ENCODE measurements at places on chromosomes 5 and 9. TPM values are rescaled to one million over a fixed set of nuclear protein-coding genes. Genes with fewer than 3 reads are reported as not detected.

- DNase-seq: peak; percentile 49
Observed at GRCh38 chr5:57302164-57302563, 128.3 kb downstream of the GPBP1 start.

DNA sequence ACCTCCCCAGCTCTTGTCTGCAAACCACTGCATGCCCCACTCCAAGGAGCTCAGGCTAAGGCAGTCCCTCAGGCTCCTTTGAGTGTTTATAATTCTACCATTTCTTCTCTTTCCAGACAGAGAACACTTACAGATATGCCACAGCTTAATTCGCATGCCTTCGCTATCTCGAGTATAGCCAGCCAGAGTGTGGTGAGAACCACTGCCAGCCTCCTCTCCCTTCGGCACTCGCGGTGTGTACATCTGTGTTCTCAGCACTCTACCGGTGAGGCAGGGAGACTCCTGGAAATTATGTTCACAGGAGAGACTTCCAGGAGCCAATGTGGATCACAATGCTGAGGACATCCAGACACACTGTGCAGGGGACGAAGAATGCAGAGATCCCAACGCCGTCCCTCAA, 143.7 kb upstream of the IRX1 start:
- DNase-seq: no peak

- DNase-seq: no peak
Observed at GRCh38 chr5:180178531-180179441, 30.2 kb downstream of the RASGEF1C start.

GRCh38 chr5:35438288-35438687, 179.4 kb upstream of the SPEF2 start:
- no peak for DNase-seq

- no peak for DNase-seq
Observed at GRCh38 chr9:38159599-38159998, 90.6 kb upstream of the SHB start.

DNA sequence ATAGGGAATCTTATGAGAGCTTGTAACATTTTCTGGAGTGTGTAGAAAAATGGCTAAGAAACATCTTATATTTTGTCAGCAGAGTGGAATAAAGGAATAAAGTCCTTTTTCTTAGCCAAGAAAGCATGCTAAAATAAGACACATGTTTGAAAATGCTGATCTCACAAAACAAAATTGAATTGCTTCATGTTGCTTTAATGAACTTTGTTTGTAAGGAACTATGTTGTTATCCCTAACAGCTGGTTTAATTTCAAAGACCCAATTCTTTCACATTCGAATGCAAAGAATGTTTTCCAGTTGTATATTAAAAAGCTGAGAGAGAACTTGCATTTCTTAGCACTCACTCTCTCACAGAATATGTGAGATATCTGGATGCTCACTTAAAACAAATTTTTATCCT, 107.6 kb downstream of the MUSK start:
- no peak for DNase-seq

GRCh38 chr9:121267689-121268597, at the start of gene GSN:
GSN (plus strand) TSS chr9:121268162; CDS start chr9:121301972, 33,810 bp downstream.
- no peak for DNase-seq

DNA sequence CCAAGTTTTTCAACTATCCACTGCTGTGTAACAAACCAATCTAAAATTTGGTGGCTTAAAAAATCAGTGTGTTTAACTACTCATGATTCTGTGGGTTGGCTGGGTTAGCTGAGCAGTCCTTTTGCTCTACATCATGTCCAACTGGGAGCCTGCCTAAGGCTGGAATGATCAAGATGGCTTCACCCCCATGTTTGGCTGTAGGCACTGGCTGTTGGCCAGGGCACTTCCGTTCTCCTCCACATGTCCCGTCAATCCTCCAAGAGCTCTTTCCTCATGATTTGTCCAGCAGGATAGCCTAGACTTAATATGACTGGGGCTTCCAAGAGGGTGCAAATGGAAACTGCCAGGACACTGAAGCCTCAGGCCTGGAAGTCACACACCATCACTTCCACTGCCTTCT, 17.0 kb upstream of the TSSK1B start:
- no peak for DNase-seq

GRCh38 chr5:139878093-139878492, 82.5 kb downstream of the PSD2 start:
- DNase-seq: no peak

GRCh38 chr5:179836225-179837019, 15.7 kb downstream of the SQSTM1 start:
- no peak for DNase-seq

DNA sequence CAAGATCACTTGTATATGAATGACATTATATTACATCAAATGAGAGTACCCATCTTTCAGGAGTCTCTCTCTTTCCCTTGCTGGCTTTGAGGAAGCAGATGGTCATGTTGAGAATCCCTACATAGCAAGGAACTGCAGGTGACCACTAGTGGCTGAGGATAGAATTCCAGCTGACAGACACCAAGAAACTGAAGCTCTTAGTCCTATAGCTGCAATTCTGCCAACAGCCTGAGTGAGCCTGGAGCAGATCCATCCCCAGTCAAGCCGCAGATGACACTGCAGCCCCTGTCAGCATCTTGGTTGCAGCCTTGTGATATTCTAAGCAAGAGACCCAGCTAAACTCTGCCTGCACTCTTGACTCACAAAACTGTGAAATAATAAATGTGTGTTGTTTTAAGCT, 531.5 kb downstream of the CSNK1G3 start:
- no peak for DNase-seq

- no peak for DNase-seq
Observed at GRCh38 chr9:7970681-7971330, 171.2 kb upstream of the DMAC1 start.

- no peak for DNase-seq
Observed at GRCh38 chr9:22119522-22120158, 110.5 kb upstream of the CDKN2B start.

GRCh38 chr5:134845335-134845851, 375 bp upstream of the C5orf24 start:
- DNase-seq: no peak

GRCh38 chr5:61416010-61416409, 84.0 kb downstream of the ZSWIM6 start:
- DNase-seq: no peak

- DNase-seq: no peak
Observed at GRCh38 chr5:149012350-149012749, 50.5 kb downstream of the SH3TC2 start.

DNA sequence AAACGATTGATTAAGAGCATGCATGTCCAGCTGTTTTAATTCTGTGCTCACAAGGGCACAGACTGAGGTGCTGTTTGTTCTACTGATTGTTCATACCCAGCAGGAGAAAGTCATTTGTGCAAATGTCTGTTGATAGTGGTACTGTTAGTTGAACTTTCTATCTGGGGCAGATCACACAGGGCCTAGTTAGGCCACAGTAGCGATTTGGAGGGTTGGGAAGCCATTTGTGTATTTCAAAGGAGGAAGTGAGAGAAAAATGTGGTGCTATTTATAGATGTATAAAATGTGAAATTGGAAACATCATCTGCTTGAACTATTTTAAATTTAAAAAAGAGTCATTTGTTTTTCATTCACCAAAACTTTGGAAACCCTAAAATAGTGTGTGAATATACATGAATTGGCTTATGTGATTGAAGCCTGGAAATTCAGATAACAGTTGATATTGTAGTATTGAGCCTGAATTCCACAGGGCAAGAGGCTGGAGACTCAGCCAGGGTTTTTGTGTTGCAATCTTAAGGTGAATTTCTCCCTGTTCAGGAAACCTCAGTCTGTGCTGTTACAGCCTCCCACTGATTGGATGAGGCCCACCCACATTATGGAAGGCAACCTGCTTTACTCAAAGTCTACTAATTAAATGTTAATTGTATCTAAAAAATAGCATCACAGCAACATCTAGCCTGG, 162.0 kb upstream of the CDKN2B start:
- DNase-seq: no peak

DNA sequence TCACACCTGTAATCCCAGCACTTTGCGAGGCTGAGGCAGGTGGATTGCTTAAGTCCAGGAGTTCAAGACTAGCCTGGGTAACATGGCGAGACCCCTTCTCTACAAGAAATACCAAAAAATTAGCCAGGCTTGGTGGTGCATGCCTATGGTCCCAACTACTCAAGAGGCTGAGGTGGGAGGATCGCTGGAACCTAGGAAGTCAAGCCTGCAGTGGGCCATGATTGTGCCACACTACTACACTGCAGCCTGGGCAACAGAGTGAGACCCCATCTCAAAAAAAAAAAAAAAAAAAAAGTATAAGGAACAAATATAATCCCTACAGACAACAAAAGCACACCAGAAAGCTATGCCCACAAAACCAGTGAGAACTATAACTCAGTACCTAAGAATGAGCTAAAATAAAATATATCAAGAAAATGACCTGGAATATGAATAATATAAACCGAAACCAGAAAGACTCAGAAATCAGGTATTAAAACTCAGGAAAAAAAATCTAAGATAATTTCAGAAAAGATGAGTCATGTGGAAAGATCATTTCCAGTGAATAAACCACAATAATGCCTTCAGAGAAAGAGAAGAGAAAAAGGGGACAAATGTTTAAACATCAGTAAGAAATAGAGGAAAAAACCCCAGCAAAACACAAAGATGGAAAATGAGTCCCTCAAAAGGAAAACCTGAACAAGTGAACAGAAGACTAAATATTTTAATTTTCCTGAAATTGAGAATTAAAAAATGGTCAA, 57.4 kb downstream of the GOLPH3 start:
- DNase-seq: no peak

DNA sequence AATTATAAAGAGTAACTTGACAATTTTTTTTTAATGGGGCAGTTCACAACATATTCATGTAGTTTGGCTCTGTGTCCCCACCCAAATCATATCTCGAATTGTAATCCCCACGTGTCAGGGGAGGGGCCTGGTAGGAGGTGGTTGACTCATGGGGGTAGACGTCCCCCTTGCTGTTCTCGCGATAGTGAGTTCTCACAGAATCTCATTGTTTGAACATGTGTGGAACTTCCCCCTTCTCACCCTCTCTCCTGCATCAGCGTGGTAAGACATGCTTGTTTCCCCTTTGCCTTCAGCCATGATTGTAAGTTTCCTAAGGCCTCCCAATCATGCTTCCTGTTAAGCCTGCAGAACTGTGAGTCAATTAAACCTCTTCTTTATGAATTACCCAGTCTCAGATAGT, 40.7 kb downstream of the FBXW11 start:
- no peak for DNase-seq

IFNA5 gene
- not detected for total RNA-seq

INSL6 gene
- not detected for total RNA-seq

CD74 gene
- 31.2 TPM for total RNA-seq

GABRA1 gene
- total RNA-seq: not detected

PTGR1 gene
- total RNA-seq: 82.3 TPM

RNF44 gene
- total RNA-seq: 17.1 TPM

SLC34A3 gene
- total RNA-seq: 0.07 TPM

TPM2 gene
- total RNA-seq: 267 TPM

CCDC192 gene
- not detected for total RNA-seq

HSPB3 gene
- total RNA-seq: not detected

UGT3A2 gene
- total RNA-seq: not detected

Data from epithelial cell of proximal tubule (primary cell).